ENCODE measurements at places on chromosomes 16 and 17.

GRCh38 chr16:14501331-14502255, 128.5 kb downstream of the PARN start:
- peak; percentile 71 for DNase-seq

GRCh38 chr16:77299395-77299794, 100.2 kb downstream of the SYCE1L start:
- no peak for DNase-seq

DNA sequence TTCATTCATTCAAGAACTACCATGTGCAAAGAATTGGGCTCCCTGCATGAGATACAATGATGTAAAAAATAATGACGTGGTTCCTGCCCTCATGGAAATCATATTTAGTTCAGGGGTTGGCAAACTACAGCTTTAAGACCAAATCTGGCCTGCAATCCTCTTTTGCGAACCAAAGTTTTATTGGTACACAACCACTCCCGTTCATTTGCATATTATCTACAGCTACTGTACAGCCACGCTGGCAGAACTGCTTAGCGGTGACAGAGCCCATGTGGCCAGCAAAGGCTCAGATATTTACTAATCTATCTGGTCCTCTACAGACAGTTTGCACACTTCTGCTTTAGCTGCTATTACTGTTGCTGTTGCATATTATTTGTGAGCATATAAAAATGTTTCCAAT, 167.7 kb downstream of the XYLT1 start:
- DNase-seq, result no peak

GRCh38 chr17:29155227-29155965, 24.8 kb downstream of the MYO18A start:
- DNase-seq, result no peak

- no peak for DNase-seq
Observed at GRCh38 chr16:17269439-17269838, 201.3 kb downstream of the XYLT1 start.

DNA sequence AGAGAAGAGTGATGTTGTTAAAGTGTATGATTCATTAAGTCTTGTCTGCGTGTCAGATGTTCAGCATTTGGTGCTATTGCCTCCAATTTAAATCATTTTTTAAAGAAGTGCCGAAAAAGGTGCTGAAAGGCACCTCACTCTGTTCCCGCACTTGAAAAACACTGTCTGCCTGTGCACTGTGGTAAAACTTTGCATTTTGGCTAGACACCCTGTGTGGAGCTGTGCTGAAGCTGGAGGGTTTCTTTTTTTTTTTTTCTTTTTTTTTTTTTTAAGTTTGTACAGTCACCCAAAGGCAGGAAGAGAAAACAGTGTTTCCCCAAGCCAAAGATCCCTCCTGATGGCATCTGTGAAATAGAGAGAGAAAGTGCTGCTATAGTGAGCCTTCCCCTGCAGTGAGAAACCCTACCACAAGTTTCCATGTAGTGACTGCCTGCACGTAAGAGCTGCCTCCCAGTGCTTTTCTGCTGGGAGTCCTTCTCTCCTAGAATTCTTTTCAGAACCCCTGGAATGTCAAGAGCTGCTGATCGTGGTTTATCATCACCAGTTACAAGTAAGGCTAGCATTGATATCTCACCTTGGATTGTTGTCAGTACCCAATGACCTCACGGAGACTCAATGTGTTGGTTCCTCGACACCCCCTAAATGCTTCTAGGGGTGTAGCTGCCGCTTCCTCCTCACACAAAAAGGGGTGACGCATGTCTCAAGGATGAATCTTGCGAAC, 116.0 kb upstream of the SOX9 start:
- DNase-seq, result no peak

DNA sequence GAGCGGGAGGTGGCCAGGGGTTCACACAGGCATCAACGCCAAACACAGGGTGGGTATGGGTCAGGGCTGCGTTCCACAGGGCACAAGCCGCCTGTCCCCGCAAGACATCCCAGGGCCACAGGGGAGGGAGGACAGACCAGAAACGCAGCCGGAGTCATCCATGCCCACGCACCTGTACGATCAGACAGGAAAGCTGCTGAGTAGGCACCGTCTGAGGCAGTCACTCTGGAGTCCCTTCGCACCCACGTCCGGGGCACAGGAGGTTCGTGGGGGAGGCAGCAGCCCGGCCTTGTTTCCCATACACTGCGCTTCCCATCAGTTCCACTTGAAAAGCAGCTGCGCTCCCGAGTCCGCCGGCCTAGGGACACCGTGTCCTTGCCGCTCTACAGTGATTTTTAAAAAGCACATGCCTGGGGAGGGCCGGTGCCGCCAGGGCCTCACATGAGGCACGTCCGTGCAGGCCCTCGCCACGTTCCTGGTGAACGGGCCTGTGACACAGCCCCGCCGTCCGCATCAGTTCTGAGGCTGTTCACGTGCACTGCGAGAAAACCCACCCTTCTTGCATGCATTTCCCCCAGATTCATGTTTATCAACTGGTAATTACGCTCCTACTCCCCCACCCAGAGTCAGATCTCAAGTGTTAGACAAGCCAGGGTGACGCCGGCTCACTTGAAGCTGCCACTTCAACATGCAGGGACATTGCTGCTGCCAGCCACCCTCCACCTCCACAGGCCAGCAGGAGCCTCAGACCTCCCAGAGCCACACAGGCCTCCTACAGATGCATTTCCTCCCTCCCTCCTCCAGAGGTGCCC, 34.8 kb downstream of the WDR45B start:
- DNase-seq, result no peak

DNA sequence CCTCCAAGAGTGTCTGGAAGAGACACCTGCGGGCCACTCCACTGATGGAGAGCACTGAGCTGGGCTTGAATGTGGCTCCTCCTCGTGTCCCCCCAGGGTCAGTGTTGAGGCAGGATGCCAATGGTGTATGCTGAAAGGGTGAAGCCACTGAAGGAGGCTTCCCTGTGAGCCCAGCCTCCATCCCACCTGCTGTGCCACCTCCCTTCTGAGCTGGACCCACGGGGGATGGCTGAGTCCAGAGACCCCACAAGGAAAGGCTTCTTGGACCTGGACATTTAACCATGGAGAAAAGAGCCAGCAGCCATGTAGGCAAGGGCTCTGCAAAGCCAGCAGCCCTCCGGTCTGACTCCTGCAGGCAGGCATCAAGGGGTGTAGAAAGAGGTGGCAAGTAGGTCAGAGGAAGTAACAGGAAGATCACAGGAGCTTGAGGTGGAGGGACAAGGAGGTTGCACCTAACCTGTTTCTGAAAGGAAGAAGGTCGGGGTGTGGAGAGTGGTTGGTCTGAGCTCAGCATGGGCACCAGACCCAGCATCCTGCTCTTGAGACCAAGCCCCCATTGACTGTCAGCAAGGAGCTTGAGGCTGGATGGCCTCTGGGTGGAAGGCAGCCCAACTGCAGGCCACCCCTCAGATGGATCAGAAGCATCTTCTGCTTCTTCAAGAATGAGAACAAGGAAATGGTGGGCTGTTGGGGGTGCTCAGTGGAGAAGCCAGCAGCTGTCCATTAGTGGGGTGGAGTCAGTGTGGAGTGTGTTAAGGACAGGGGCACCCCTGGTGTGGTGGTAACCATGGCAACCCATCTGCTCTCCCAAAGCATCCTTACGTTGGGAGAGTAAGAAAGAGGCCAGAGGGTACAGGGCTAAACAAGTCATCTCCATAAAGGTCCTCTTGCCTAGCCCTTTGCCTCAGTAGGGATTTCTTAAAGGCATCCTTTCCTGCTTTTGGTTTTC, 80.7 kb downstream of the PLD6 start:
- DNase-seq, result no peak

GRCh38 chr16:61798741-61799140, 237.5 kb downstream of the CDH8 start:
- DNase-seq, result no peak

GRCh38 chr17:47981462-47981861, 10.5 kb downstream of the CDK5RAP3 start:
- DNase-seq, result no peak

DNA sequence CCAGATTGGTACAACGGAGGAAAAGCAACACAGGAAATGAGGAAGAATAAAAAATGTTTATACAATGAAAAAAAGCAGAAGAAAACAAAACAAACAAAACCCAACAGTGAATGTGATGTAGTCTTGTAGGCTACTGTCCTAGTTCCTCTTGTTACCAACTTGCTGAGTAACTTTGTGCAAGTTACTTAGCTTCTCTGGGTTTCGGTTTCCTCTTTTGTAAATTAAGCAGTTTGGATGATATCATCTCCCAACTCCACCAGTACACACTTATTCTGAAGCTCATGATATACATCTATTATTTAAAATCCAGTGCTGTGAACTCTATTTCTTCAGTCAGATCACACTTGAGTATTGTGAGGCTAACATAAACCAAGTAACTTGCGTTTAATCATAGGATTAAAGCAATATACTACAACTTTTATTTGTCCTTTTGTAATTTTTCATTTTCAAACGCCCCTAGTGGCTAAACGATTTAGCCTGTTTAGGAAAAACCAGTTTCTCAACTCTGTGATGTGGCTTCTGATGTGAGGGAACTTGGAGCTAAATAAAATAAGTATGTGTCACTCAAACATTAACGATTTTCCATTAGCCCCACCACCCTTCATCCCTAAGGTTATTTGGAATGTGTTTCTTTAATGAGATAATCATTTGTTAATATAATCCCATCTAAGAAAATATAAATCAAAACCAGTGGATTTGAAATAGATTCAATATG, 1.4 kb upstream of the UNK start:
- DNase-seq, result no peak

DNA sequence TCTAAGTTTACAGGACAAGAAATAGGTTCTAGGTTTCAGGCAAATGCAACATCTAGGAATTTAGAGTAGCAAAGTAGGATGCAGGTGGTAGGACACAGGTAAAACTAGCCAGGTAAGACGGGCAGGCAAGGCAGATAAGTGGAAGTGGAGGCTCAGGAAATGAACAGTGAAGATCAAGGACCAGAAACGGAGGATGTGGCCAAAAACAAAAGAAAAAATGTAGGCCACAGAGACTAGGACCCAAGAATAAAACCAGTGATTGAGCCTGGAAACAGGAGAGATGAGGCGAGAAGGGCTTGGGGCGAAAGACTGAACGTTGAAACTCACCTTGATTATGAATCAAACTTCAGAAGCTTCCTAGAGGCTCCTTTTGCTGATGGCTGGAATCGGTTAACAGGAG, 24.0 kb downstream of the CPSF4L start:
- DNase-seq, result no peak

GRCh38 chr16:19850131-19850817, 34.4 kb downstream of the GPRC5B start:
- no peak for DNase-seq

DNA sequence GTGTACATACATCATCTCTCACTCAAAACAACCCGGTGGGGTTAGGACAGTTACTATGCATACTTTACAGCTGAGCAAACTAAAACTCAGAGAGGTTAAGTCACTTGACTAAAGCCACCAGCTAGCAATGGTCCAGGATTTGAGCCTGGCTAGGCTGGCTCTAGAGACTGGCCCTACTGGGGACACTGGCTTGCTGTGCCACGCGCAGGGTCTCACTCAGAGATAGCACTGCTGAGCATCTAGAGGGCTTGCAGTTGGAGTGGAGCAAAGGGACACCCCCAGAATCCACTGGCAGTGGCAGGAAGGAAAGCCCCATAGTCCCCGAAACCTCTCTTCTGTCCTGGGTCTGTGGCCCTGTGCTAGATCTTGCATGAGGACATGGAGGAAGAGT, 11.1 kb downstream of the SAMD14 start:
- DNase-seq, result no peak

GRCh38 chr17:39939588-39940419, 12.3 kb downstream of the LRRC3C start:
- no peak for DNase-seq

DNA sequence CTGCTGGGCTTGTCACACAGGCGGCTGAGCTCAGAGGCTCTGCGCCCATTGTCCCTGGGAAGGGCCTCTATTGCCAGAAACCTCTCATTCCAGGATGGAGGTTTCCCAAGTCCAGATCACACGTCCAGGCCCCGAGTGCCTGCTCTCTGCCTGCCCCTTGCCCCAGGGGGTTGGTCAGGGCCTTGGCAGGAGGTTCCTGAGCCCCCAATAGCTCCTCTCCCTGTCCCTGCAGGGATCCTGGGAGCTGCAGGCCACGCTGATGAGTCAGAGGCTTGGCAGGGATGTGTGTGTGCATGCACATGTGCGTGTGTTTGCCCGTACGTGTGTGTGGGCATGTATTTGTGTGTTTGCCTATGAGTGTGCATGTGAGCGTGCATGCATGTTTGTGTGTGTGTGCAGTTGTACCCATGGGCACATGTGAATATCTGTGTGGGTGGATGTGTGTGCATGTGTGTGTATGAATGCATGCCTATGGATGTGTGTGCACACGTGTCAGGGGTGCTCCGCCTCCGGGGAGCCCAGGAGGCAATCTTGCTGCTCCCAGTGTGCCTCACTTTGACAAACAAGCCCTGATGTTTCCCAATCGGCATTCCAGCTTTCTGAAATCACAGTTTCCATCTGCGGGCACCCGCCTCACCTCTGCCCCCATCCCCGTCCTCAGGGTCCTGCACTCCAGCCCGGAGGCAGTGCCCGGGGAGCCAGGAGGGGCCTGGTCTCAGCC, 98.4 kb upstream of the GSE1 start:
- peak; percentile 51 for DNase-seq

GRCh38 chr17:17677299-17678040, 3.8 kb upstream of the RAI1 start:
- DNase-seq, result no peak

DNA sequence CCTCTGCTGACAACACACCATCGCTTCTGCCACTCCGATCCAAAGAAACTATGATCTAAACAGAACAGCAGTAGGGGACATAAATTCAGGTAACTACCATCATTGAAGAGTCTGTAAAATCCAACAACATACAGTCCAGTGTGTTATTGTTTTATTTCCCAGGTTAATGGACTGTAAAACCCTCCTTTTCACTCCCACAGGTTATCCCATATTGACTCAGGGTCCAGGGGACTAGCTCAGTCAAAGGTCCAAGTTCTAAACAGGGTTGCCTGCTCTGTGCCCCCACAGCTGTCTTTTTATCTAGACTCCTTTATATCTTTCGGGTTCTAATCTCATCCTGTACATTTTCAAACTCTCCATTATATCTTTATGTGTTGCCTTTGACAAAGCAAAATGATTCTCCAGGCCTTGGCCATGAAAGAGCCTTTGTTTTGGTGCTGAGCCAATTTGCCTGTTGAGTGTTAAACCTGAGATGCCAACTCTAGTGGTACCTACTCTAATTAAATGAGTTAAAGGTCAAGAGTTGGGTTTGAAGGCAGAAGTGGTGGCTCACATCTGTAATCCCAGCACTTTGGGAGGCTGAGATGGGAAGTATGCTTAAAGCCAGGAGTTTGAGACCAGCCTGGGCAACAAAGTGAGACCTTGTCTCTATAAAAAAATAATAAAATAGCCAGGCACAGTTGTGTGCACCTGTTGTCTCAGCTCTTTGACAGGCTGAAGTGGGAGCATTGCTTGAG, 80.5 kb downstream of the SNX11 start:
- no peak for DNase-seq
